ENCODE measurements at places on chromosomes 6 and 20.
A peak's percentile ranks its signal among the peaks of the same experiment; 100 is the strongest.

DNA sequence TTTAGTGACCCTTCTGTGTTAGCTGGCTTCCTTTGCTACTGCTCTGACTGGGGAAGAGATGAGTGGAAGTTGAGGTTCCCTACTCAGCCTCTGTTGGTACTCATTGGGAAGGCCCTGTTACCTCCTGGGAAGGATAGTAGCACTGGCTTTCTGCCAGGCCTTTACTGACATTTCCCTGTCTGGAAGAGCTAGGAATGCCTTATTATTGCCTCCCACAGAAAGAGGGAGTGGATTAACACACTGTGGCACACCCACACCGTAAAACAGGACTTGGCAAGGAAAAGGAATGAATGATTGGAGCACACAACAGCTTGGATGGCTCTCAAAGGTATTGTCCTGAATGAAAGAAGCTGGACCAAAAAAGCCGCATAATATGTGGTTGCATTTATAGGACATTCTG is 12.2 kb downstream of the ZNF831 start:
- DNase-seq, result no peak

DNA sequence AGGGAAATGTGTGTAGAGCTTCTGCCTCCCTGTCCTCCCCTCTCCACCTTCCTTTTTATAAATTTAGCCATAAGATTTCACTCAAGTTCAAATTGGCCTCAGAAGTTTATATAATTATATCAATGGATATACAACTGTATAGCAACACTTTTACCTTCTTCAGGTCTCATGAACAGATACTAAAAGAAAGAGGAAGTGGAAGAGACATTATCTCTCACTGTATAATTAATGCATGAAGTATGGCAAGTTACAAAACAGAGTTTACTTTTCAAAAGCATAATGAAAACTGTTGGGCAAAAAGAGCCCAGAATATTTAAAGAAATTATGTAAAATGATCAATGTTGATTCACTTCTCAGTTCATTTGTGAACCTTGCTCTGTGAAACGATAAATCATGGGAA is 99.7 kb downstream of the PDE7B start:
- DNase-seq, result no peak

GRCh38 chr6:30842754-30843610 is 41.3 kb upstream of the DDR1 start:
- no peak for DNase-seq

DNA sequence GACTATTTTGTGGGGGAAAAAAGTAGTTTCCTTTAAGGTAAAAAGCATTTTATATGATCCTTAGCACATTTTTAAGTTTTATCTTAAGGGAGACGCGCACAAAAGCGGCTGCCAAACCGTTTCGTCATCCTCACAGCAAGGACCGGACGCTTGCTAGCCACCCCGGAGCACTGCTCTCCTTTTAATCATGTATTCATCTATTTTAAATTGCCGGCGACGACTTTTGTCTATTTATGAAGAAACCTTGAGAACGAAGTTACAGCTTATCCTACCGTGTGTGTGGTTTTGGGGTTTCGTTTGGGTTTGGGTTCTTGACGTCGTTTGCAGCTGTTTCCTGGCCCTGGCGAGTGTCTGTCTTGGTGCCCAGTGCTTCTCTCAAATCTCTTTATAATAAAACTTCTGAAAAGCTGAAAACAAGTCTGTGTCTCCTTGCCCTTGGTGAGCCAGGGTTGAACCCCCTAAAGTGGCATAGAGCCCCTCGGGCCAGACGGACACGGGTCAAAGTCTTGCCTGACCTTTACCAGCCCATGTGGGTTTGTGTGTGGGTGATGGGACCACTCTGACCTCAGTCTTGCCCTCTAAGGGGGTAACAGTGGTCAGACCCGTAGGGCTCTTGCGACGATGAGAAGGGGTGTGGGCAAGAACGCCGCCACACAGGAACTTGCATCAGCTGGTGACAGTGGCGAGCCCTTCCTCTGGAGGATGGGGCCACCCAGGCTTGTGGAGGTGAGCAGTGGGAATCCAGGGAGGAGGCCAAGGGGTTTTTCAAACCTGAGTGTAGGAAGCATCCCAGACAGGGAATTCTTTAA is 117.6 kb downstream of the JPH2 start:
- DNase-seq, result peak; percentile 37

- DNase-seq, result no peak
Observed at GRCh38 chr20:12512755-12513154, 496.0 kb upstream of the SPTLC3 start.
